ENCODE measurements at places on chromosomes 2 and 18.

- DNase-seq: no peak
Observed at GRCh38 chr2:134133622-134134312, 120.1 kb upstream of the MGAT5 start.

GRCh38 chr2:204066051-204066450, 129.5 kb downstream of the ICOS start:
- DNase-seq: no peak

DNA sequence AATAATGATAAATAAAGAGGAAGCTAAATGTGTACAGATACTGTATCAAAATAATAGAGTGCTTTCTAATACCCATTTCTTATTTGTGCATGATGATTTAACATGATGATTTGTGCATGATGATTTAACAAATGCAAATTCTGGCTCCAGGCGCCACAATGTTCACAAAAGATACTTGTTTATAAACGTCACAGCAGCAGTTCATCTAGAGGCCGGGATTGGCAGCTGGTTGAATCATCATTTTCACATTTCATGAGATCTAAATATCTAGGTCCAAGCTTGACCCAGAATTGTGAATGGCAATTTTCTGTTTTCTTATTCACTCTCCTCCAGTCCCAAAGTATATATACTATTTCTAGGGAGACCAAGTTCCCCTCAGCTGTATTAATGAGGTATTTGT, 322.0 kb downstream of the SUCLG1 start:
- DNase-seq: no peak

DNA sequence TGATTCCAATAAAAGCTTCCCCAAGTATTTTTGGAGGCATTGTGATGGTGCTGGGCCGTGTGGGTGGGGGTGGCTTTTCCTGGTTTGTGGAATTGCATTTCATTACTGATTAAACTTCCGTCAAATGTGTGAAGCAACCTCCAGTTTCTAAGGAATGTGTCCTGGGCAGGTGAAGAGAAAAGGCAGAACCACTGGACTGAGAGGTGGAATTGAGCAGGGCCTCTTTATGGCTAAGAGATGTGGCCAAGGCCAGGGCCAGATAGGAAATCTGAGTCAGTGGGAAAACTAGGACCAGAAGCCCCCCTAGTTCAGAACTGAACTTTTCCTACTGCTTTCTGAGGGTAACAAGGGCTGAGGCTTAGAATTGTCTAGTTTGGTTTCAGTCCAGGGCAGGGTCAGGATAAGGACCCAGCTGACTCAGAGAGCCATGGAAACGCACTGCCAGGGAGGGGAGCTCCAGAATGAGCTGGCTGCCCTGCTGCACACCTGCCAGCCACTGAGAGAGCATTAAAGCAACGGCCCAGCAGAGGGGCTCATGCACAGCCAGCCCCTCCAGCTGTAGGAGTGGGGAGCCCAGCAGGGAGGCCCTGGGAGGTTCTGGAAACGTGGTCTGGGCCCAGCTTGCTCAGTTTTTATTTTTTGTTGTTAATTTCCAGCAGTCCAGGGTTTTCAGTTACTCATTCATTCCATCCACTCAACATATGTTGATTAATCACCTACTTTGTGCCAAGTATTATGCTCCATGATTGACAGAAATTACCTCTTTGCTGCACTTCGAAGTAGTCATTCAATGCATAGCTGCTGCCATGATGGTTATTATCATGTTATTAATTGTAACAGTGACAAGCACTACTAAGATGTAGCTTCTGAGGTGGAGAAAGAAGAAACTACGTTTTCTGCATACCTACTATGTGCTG, 156.1 kb downstream of the MSH2 start:
- no peak for DNase-seq

DNA sequence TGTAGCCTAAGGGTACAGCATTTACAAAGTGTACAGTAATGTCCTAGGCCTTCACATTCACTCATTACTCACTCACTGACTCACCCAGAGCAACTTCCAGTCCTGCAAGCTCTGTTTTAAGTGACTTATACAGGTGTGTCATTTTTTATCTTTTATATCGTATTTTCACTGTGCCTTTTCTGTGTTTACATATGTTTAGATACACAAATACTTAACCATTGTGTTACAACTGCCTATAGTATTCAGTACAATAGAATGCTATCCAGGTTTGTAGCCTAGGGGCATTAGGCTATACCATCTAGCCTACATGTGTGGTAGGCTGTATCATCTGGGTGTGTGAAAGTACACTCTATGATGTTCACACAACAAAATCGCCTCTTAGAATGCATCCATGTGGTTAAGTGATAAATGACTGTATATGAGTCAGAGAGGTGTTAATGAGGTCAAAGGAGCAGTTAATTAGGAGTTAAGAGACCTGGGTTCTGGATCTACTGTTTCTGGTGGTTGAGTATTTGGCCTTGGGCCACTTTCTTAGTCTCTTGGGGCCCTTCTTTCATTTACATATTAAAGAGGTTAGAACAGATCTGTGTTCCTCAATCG, 149.1 kb downstream of the GREB1L start:
- peak; percentile 79 for DNase-seq

- DNase-seq: no peak
Observed at GRCh38 chr2:172105471-172106107, 2.9 kb upstream of the DLX2 start.

- no peak for DNase-seq
Observed at GRCh38 chr2:230737300-230737699, 24.7 kb downstream of the CAB39 start.

DNA sequence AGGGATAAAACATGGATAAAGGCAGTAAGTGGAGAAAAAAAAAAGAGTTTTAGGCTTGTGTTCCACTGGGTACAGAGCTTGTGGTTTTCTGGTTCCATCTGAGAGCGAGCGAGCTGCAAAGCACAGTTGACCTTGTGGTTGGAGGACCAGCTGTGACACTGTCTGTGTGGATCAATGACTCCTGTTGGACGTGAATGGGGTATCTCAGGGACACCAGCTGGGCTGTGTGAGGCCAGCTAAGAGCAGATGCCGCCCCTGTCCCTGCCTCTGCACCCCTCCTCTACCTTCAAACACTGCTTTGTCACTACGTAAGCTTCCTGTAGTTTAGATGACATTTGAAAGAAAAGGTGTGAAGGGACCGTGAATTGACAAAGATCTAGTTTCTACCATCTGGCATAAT, 67.8 kb downstream of the QPCT start:
- no peak for DNase-seq

- peak; percentile 52 for DNase-seq
Observed at GRCh38 chr2:9565436-9566153, 10.0 kb upstream of the ADAM17 start.

- no peak for DNase-seq
Observed at GRCh38 chr18:78662879-78663278, 316.7 kb upstream of the SALL3 start.

DNA sequence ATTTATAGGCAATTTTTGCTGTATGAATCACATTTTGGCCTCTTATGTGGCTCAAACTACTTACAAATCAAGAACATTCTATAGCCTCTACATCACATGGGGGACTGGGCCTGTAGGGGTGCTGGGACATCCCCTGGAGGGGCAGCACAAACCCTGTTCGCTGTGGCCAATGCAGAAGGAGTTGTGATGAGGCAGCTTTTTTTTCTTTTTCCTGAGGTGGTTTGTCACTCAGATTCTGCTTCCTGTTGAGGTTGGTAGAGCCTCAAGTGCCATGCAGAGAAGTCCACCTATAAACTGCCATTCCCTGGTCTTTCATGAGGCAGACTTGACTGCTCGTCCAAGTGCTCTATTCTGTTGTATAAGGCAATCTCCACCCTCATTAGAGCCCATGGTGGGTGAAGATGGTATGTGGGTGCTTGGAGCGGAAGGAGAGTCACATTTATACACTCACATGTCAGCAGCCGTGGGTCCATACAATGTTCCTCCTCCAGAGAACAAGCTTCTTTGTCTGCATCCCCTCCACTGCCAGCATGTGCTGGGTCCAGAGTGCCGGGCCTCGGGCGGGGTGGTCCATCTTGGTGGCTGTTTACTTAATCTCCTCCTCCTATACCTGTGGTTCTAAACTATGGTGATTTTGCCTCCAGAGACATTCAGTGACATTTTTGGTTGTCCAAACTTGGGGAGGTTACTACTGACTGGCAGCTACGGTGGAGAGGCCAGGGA, 120.3 kb downstream of the ACOXL start:
- DNase-seq: no peak

DNA sequence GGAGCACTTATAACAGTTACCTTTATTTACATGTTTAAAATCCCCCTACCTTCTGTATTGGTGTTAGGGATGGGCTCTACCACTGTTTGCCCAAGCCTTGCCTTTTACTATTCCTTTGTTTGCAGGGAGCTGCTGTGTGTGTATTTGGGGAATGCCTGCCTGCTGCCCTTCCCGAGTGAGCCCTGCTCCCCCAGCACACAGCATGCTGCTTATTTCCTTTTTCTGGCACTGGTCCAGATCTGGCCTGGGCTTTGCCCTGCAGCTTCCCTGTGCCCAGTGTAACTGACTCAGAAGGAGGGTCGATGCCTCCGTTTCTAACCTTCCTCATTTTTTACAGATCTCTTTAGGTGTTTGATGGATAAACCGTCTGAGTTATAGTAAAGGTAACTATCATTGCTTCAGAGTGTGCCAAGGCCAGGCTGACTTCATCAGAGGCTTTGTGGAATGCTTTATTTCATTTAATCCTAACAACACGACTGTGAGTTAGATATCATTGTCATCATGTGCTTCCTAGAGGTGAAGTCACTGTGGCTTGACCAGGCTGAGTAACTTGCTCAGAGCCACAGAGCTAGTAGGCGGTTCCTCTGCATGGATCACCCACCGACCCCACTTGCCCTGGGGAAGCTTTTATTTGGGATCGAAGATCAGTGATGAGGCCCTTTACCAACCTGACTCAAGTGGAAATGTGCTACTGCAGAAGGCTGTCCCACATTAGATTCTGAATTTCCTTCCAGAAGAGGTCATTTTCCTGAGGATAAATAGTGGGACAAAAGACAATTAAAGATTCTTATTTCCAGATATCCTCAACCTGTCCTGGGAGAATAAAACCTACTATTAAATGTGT, 238.8 kb downstream of the ZNF407 start:
- DNase-seq: no peak

GRCh38 chr18:21167641-21168377, 56.2 kb upstream of the ROCK1 start:
- peak; percentile 4 for DNase-seq

GRCh38 chr2:24182507-24182906, 7.7 kb downstream of the FAM228A start:
- DNase-seq: no peak

DNA sequence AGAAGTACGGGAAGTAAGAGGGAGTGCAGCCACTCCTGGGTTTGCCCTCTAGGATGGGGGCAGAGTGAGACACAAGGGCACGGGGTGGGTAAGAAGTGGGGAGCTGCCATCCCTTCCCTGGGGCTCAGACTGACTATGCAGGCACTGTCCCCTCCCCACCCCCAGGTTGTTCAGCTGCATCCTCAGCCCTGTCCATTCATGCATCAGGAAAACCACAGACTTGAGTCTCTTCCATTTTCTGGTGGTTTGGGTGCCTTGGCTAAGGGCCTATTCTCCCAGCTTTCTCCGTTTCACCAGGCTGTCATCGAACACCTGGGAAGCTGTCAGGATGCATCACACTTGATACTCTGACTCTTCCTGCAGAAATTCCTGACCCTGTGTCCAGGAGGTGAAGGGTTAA, 111.9 kb downstream of the TFCP2L1 start:
- DNase-seq: no peak

GRCh38 chr2:238235331-238235732, 4.5 kb downstream of the HES6 start:
- DNase-seq: no peak

DNA sequence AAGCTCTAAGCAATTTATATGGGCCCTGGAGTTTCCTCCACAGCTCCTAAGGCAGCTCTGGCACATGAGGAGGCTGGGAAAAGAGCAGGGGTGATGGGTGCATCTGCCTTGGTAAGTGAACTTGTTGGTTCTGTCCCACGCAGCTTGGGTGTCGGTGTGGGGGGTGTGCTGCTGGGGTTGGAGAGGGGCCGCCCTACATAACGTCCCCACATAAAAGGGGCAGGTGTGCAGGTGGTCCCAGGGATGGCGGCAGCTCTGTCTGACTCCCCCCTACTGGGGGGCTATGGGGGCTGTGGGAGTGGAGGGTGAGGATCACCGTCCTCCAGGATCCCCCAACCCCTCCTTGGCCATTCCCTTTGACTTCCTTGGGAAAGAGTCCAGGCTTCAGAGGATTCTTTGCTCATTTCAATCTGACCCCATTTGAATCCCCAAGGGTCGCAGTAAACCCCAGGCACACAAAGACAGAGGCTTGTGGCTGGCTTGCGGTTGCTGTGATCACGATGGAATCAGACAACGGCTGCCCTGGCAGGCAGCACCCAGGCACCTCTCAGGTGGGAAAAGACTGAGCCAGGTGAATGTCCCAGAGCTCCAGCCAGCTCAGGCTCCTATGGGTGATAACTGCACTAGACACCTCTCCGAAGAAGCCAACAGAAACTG, 34.5 kb upstream of the CD8A start:
- no peak for DNase-seq

- DNase-seq: no peak
Observed at GRCh38 chr18:58541146-58541788, 87.6 kb downstream of the ALPK2 start.

DNA sequence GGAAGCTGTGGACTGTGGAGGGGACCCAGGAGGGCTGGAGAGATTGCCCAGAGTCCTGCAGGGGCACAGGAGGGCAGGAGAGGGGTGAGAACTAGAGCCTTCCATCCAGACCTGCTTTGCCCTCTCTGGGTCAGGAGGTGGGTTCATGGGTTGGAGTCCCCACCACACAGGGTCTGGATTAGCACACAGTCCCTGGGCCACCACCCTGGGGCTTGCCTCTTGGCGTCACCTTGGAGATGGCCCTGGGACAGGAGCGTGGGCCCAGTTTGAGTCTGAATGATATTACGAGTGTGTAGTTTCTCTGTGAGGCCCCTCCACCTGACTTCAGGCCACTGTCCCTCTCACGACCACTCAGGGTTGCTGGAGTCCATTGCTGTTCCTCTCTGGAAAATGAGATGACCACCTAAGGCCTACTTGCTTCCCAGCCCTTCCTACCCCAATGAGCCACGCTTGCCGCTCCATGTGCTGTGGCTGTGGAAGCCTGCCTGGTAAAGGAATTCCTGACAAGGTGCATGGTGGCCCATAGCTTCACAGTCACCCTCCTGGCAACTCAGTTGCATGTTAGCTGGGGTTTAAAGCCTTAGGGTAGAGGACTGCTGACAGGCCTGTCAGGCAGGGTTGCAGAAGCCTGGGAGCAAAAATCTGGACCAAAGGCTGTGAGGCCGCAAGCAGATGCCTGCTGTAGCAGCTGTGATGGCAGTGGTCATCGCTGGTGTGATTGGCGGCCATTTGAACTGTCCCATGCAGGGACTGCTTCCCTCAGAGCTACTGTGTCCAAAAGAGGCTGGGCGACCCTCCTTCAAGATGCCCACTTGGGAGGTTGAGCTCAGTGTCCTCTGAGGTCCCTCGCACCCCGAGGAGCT, 14.2 kb downstream of the ATOH8 start:
- no peak for DNase-seq

GRCh38 chr2:51510303-51510702, 478.4 kb upstream of the NRXN1 start:
- DNase-seq: no peak

- DNase-seq: no peak
Observed at GRCh38 chr2:207867056-207867455, 97.3 kb upstream of the FZD5 start.

Measured in SW 1271 (cell line).